Left colon (tissue), 2 donors: ENCODE measurements at places on chromosomes 4 and X.

GRCh38 chr4:95417531-95417930, 131.2 kb downstream of the UNC5C start:
- DNase-seq = no peak

- DNase-seq = no peak
These were observed 16.8 kb upstream of the HSD17B13 start for GRCh38 chr4:87339440-87339839.

DNA sequence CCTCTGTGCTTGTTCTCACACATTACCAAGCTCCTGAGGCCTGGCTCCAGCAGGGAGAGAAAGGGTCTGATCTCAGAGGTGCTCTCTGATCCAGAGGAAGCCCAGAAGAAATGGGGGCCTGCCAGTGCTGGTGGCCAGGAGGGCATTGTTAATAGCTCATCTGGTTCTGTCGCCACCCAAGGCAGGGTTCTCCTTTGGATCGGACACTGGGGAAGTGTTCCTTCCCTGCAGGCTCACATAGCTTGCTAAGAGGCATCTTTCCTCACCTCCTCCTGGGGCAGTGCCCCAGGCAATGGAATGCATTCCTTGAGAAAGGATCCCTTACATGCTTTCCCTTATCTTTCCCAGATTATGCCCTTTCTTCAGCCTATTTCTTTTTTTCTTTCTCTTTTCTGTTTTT, 53.8 kb downstream of the RBM47 start:
- DNase-seq = peak; percentile 20

DNA sequence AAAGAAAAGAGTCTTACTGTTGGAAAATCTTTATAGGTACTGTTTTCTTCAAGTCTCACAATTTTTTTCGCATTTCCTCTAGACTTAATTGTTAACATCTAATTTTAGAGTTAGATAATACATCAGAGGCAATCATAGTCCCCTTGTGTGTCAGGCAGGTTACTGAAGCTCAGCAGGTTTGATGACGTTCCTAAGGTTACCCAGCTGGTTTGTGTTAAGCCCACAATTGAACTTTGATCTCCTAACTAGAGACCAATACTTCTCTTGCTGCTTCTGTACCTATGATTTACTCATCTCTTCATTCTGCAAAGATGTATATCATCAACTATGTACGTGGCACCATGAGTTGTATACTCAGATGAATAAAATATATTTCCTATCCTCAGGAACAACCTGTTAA, 131.6 kb upstream of the STIM2 start:
- DNase-seq = no peak

DNA sequence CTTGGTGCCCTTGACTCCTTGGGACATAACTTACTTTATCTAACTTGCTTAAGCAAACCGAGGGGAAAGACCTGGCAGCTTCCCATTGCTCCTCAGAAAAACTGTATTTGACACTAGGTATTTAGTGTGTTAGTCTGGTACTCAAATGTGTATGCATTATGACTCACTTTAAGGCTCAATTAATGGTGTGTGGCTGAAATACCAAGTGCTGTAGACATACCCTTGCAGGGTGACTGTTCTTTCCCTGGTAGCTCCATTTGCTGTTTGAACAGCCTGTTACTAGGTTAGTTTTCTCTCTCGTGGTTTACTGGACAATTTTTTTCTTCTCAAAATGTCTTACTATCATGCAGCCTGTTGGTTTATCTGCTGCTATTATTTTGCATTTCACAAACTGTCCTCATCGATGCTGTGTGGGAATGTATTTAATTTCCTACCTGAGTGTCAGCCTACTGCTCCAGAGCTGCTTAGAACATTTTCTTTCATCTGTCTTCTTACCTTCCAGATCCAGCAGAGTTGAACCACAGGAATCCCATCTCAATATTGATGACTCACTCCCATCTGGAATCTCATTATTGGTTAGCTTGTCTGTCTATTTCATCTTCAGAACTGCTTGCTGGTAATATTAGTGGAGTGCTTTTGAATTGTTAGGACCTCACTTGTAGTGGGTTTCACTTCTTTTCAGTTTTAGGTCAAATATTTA, 158.0 kb upstream of the FAT1 start:
- no peak for DNase-seq
